ENCODE measurements at places on chromosomes 13 and 19. TPM values are rescaled to one million over a fixed set of nuclear protein-coding genes. Genes with fewer than 3 reads are reported as not detected.

The FBXO27 gene
- not detected for total RNA-seq

The ZNF44 gene
- total RNA-seq, result 14.0 TPM

The ZNF77 gene
- 3.0 TPM for total RNA-seq

The ZNF730 gene
- 0.34 TPM for total RNA-seq

The SYCN gene
- not detected for total RNA-seq

The ZNF283 gene
- total RNA-seq, result 7.0 TPM

The ZSCAN1 gene
- not detected for total RNA-seq

The FCHO1 gene
- 98.7 TPM for total RNA-seq

The FCAR gene
- total RNA-seq, result not detected

The PEX11G gene
- total RNA-seq, result 0.42 TPM

The HPN gene
- not detected for total RNA-seq

The MAB21L1 gene
- total RNA-seq, result not detected

The CALR3 gene
- not detected for total RNA-seq

The ZNF441 gene
- 4.6 TPM for total RNA-seq

The ZNF497 gene
- 0.64 TPM for total RNA-seq

The KLHL1 gene
- not detected for total RNA-seq

The MEIOSIN gene
- not detected for total RNA-seq

The CNFN gene
- not detected for total RNA-seq

The FGF22 gene
- not detected for total RNA-seq

The TGDS gene
- total RNA-seq, result 21.0 TPM

The EDNRB gene
- total RNA-seq, result not detected

The NLRP7 gene
- total RNA-seq, result 0.20 TPM

The SIGLECL1 gene
- not detected for total RNA-seq

The CYSLTR2 gene
- total RNA-seq, result 1.3 TPM
